ENCODE measurements at places on chromosomes 12 and 14.

GRCh38 chr14:97253756-97254155, 456.6 kb downstream of the VRK1 start:
- DNase-seq: no peak

DNA sequence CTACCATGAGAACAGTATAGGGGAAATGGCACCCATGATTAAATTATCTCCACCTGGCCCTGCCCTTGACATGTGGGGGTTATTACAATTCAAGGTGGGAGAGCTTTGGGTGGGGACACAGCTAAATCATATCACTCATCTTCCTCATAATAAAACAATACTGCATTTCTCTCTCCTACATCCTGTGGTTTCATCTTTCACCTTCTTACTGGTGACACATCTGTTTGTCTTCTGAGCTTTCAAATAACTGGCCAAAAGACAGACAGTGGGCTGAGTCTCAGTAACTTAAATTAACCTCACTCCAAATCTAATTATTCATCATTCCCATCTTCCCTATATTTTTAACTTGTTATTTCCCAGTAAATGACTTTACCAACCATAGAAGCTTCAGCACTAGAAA, 729.7 kb upstream of the USP15 start:
- DNase-seq: no peak

DNA sequence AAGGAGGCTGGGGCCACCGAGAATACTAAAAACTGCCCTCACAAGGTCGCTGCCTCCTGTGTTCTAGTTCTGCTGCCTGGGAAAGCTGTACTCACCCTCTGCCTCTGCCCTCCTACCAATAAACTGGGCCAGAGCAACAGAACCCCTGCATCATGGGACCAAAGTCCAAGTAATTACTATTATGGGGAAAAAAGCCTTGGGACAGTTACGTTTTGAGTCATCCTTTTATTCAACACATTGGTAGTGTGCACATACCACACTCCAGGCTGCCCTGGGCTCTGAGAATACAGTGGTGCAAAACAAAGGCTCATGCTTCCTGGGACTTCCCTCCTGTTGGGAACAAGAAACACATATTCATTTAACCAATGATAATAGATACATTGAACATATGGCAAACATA, 49.0 kb downstream of the CACNA1C start:
- no peak for DNase-seq

DNA sequence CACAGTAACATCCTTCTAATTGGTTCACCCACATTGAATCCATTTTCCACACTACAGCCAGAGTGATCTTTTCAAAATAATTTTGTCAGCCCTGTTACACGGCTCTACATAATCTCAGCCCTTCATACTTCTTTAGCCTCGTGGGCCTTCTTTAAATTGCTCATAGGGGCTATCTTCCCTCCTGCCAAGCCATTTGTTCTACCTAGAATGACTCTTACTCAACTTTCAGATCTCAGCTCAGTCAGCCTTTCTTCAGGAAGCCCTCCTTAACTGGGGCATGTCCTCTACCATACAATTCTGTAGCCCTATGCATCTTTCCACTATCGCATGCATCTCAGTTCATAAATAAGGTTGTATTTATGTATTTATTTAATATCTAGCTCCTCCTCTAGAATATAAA, 39.7 kb downstream of the CEP128 start:
- no peak for DNase-seq

GRCh38 chr12:95017482-95017881, 14.0 kb upstream of the NDUFA12 start:
- no peak for DNase-seq

Measured in mesenteric fat pad (tissue), 1 donor.